ENCODE measurements at places on chromosomes 2 and 18. TPM values are rescaled to one million over a fixed set of nuclear protein-coding genes. Genes with fewer than 3 reads are reported as not detected.
A peak's percentile ranks its signal among the peaks of the same experiment; 100 is the strongest.

LRP2 gene
- 260 TPM for total RNA-seq

FAP gene
- not detected for total RNA-seq

GAREM2 gene
- 15.6 TPM for total RNA-seq

PPIL3 gene
- total RNA-seq: 25.0 TPM

C2orf49 gene
- total RNA-seq: 21.1 TPM

DNA sequence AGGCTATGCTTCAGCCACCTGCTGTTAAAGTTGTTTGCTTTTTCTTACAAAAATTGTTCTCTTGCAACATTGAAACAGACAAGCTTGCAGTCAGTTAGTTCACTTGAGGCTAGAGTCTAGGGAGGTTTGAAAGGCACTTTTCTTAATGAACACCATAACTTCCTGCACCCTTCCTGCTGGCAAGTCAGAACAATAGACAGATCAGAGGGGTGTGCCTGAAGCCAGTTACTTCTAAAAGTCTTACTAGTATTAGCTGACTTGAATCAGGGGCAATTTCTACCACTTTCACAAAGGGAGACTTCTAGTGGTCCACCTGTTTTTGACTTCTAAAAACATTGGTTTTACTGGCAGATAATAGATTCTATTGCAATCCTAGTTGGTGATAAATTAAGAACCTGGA lies 367.4 kb upstream of the CDH20 start:
- no peak for DNase-seq
- H3K27me3 ChIP-seq: no peaks in the 10 kb centered on the region
- no peaks in the 10 kb centered on the region for H3K36me3 ChIP-seq
- no peaks in the 10 kb centered on the region for H3K4me1 ChIP-seq
- H3K27ac ChIP-seq: no peak overlapping the region

- no peaks in the 10 kb centered on the region for H3K4me1 ChIP-seq
- no peak overlapping the region for H3K4me3 ChIP-seq
- H3K36me3 ChIP-seq: no peaks in the 10 kb centered on the region
- DNase-seq: no peak
- no peak overlapping the region for H3K27ac ChIP-seq
Measured at GRCh38 chr2:220703279-220703678, 868.8 kb downstream of the EPHA4 start.

GRCh38 chr2:62725712-62726055 lies 20.2 kb downstream of the EHBP1 start:
- H3K27ac ChIP-seq: no peak overlapping the region
- H3K27me3 ChIP-seq: no peaks in the 10 kb centered on the region
- no peak for DNase-seq
- no peak overlapping the region for H3K4me3 ChIP-seq
- peaks cover 15% of the 10 kb centered on the region for H3K4me1 ChIP-seq

- peaks cover 11% of the 10 kb centered on the region for H3K4me1 ChIP-seq
- H3K4me3 ChIP-seq: no peak overlapping the region
- no peaks in the 10 kb centered on the region for H3K27me3 ChIP-seq
- H3K36me3 ChIP-seq: no peaks in the 10 kb centered on the region
- H3K27ac ChIP-seq: no peak overlapping the region
- DNase-seq: no peak
Measured at GRCh38 chr2:203763241-203763937, 57.0 kb downstream of the CD28 start.

- H3K4me1 ChIP-seq: 0 out of 2 replicates have a peak, but pooled peaks cover 4% of the 10 kb centered on the region
- H3K27me3 ChIP-seq: no peaks in the 10 kb centered on the region
- no peak overlapping the region for H3K27ac ChIP-seq
- no peak for DNase-seq
- no peaks in the 10 kb centered on the region for H3K36me3 ChIP-seq
- no peak overlapping the region for H3K4me3 ChIP-seq
Measured at GRCh38 chr2:13919981-13920382, 712.5 kb upstream of the LRATD1 start.

- no peak overlapping the region for H3K27ac ChIP-seq
- no peak overlapping the region for H3K4me3 ChIP-seq
- H3K4me1 ChIP-seq: 0 out of 2 replicates have a peak, but pooled peaks cover 4% of the 10 kb centered on the region
- no peak for DNase-seq
- H3K36me3 ChIP-seq: no peaks in the 10 kb centered on the region
Measured at GRCh38 chr2:201199847-201200246, 16.9 kb downstream of the CASP10 start.

DNA sequence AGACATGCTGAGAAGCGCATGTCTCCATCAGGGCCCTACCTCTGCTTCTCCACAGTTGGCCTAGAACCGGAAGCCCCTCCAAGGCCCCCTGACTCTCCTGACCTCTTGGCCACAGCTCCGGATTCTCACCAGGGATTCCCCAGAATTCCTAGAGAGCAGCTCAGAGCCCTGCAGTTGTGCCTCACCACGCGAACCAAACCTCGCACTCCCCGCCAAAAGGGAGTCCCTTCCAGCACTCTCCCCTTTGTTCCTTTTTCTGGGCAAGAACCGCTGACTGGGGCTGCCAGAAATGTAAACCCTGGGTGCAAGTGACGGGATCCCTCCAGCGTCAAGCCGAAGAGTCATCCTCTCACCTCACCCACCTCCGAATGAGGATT lies 36.7 kb downstream of the AFF3 start:
- H3K4me3 ChIP-seq: no peak overlapping the region
- no peaks in the 10 kb centered on the region for H3K4me1 ChIP-seq
- H3K36me3 ChIP-seq: no peaks in the 10 kb centered on the region
- peaks cover 5% of the 10 kb centered on the region for H3K27me3 ChIP-seq
- no peak for DNase-seq

DNA sequence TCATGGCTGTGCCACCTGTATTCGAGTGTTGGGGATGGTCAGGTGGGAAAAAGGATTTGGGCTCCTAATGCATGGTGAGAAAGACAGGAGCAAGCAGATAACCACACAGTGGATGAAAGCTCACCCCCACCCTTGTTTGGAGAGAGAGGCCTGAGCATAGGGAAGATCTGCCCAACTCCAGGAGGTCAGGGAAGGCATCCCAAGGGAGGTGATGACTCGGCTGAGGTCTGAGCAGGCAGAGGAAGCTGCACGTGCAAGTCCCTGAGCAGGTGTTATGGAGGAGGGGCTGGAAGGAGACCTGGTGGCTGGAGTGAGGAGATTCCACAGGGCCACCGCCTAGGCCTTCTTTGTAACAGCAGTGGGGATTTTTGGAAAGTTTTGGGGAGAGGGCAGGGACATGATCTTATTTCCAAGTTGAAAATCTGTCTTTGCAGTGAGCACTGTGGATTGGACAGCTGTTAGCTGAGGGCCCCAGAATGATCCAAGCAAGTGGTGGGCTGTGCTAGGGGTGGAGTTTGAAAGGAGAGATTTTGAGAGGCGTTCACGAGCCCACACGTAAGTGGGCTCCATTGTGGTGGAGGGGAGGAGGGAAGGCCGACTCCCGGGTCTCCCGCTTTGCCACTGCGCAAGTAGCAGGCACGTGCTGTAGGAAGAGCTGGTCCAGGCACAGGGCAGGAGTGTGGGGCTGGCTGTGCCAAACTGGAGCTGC lies 228.5 kb downstream of the GLI2 start:
- H3K27me3 ChIP-seq: no peaks in the 10 kb centered on the region
- no peaks in the 10 kb centered on the region for H3K36me3 ChIP-seq
- H3K4me3 ChIP-seq: no peak overlapping the region
- peak; percentile 53 for DNase-seq
- no peak overlapping the region for H3K27ac ChIP-seq

DNA sequence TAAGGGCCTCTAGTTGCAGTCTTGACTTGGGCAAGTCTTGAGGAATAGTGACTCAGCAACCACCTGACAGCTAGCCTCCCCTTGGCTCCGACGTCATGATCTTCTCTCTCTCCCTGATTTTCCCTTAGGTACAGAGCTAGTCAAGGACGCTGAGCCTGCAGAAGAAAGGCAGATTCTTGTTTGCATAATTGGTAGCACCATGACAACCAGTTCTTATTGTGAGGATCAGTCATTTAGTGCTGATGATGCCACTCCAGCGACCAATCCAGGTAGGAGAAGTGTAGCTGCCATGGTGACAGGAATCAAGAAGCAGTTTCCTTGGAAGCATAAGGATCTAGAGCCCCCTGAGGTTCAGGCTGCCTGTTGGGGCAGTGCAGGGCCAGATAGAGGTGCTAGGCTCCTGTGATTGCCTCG lies 2.8 kb upstream of the RESP18 start:
- no peaks in the 10 kb centered on the region for H3K36me3 ChIP-seq
- no peaks in the 10 kb centered on the region for H3K4me1 ChIP-seq
- no peak for DNase-seq
- H3K4me3 ChIP-seq: no peak overlapping the region
- H3K27ac ChIP-seq: no peak overlapping the region
- no peaks in the 10 kb centered on the region for H3K27me3 ChIP-seq

GRCh38 chr2:38552259-38552658 lies 50.5 kb downstream of the HNRNPLL start:
- no peaks in the 10 kb centered on the region for H3K4me1 ChIP-seq
- peaks cover 1% of the 10 kb centered on the region for H3K36me3 ChIP-seq
- H3K27ac ChIP-seq: no peak overlapping the region
- no peak for DNase-seq
- H3K4me3 ChIP-seq: no peak overlapping the region
- no peaks in the 10 kb centered on the region for H3K27me3 ChIP-seq

DNA sequence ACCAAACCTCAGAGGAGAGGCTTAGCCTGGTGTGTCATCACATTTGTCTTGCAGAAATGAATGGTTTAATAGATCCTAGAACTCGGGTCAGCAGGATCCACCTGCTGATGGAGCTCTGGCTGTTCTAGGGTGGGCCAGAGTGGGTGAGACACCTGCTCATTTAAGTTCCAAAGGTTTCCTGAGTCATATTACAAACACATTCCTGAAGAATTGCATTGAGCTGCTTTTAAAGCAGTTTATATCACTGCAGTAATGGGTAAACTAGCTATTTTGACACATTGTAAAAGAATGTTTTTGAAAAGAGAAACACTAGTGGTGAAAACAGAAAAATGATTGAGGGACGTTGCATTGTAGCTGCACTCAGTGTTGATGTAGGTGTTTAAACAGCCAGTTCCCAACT lies 175.3 kb upstream of the TCF4 start:
- H3K4me1 ChIP-seq: peaks cover 42% of the 10 kb centered on the region
- H3K4me3 ChIP-seq: no peak overlapping the region
- no peaks in the 10 kb centered on the region for H3K27me3 ChIP-seq
- H3K36me3 ChIP-seq: no peaks in the 10 kb centered on the region
- peak; percentile 66 for DNase-seq

Data from Caco-2 (cell line).